Sigmoid colon (tissue), 7 donors: ENCODE measurements at places on chromosomes 7 and 10. TPM values are rescaled to one million over a fixed set of nuclear protein-coding genes. Genes with fewer than 3 reads are reported as not detected.

Gene PRKAR2B
- total RNA-seq, result 31.4 TPM

DNA sequence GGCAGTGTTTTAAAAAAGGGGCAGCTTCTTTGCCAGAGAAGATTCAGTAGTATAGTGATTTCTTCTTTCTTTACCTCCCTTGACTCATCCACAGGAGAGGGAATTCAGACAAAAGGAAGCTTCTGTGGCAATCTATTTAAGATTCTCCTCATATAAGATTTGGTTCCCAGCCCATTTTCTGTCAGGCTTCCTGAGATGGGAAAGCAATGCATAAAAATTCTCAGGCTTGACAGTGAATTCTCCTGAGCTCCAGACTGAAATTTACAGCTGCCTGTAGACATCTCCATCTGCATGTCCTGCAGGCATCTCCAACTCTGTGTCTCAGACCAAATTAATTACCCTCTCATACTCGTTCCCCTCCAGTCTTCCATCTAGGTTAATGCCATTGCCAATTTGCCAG is 72.8 kb downstream of the TSPAN12 start:
- DNase-seq, result no peak

Gene CPN1
- total RNA-seq, result not detected

Gene TACR2
- total RNA-seq, result 164 TPM

GRCh38 chr7:90857603-90858002 is 261.5 kb downstream of the CDK14 start:
- no peak for DNase-seq

- no peak for DNase-seq
Observed at GRCh38 chr7:43470110-43470509, 112.8 kb upstream of the STK17A start.

DNA sequence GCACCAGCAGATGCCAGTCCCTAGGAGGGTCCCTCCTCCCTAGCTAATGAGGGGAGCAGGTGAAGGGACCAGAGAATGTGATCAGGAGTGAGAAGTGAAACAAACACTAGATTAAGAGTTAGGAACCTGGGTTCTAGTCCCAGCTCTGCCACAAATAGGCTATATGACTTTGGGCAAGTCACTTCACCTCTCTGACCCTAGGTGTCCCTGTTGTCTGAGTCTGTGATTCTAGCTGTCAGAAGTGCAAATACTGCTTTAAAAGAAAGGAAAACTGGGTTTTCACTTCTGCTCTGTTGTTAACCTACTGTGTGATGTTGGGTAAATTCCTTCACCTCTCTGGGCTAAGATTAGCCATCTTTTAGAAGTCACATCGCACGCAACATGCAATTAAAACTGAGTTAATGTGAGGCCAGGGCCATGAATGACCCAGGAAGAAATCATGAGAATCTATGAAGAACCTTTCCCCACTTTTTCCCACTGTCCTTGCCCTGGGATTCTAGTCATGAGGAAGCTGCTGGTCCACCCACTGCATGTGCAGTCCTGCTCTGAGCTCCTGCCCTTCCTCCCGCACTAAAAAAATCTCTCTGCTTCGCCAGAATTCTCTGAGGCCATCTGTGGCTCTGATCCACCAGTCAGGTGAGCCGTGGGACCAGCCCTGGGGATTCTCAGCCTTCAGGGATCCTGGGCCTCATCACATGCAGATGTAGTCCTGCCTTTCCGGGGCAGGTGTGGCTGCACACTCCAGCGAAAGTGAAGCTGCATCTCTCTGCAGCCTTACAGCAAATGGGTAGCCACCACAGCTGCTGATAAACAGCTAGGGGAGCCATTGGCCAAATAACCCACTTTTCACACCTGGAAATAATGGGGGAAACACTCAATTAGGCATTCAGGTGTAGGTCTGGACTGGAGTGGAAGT is 181.7 kb downstream of the PLXNA4 start:
- DNase-seq, result no peak

Gene ACTR3C
- total RNA-seq, result 13.3 TPM

DNA sequence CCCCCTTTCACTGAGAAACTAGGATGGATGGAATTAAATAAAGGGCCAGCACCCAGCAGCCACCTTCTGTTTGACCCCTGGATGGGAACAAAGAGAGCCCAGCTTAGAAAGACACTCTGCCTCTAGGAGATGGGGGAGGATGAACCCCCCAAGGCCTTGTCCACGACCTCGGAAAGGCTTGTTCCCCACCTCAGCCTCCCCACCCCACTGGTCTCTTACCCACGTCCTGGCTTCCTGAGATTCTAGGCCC is 9.7 kb downstream of the ITPRIP start:
- DNase-seq, result no peak

DNA sequence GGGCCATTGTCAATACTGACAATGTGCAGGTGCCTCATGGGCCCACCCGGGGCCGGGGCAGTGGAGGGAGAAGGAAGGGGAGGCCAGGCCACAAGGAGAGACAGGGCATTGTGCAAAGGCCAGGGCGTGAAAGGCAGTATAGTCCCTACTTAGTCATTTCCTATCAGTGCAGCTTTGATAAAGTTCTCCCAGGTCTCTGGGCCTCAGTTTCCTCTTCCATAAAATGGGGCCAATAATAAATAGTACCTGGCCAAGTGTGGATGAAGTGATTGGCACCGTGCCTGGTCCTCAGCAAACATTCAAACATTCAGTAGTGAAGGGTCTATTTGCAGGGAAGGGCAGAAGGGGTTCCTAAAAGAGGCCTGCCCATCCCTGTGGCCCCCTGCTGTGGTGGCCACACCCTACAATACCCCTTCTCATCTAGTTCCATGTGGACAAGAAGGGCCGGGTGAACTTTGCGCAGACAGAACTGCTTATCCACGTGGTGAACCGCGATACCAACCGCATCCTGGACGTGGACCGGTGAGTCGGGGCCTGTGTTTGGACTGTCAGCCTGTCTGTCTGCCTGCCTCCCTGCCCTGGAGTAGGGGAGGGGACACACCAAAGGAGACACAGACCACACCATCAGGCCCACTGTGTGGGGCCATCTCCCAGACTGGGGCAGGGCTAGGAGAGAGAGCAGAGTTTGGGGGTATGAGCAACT is 36.9 kb upstream of the VSIR start:
- DNase-seq, result no peak

Gene FXYD4
- total RNA-seq, result not detected

DNA sequence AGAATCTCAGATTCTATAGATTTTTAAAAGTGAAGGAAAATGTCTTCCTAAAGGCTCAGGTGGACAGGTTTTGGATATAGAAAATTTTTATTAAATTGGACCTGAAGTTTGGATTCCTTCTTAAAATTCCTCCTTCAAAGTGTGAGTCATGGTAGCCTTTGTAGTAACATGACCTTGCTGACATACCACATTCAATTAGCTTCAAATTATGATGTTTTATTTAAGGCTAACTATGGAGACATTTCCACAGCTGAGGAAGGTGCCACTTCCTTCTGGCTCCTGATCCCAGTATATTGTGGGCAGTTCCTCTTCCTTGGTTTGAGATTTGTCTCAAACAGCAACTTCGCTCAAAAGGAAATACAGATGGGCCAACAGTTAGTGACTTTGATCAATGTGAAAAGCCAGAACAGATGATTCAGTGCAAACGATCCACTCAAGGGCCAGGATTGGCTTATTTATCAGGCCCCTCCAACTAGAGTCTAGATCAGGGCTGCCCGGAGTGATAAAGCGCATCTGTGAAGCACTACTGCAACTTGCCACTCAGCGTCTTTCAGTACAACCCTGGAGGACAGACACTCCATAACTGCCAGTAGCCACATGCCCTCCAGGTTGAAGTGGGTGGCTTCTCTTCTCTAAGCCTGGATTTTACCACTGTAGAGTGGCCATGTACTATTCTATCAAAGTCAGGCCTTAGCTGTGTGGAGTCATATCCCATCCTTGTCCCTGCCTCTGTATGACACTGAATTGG is 573.5 kb downstream of the KIF20B start:
- no peak for DNase-seq

DNA sequence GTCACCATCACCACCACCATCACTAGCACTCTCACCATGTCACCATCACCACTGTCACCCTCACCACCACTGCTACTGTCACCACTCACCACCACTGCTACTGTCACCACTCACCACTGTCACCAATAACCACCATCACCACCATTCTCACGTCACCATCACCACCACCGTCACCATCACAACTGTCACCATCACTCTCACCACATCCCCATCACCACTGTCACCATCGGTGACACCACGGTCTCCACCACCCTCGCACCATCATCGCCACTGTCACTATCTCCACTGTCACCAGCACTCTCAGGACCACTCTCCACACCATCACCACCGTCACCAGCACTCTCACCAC is 130.4 kb downstream of the MAD1L1 start:
- no peak for DNase-seq

DNA sequence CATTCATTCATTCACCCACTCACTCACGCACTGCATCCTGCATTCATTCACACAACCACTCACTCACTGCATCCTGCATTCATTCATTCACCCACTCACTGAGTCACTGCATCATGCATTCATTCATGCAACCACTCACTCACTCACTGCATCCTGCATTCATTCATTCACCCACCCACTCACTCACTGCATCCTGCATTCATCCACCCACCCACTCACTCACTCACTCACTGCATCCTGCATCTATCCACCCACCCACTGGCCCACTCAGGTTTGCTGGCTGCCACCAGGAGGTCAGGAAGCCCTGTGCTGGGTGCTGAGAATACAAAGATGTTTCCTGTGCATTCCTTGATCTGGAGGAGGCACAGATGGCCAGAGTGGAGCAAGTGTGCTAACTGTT is 2.3 kb upstream of the SNX8 start:
- no peak for DNase-seq

- DNase-seq, result peak; percentile 65
Observed at GRCh38 chr10:86945361-86946212, 11.8 kb downstream of the MMRN2 start.
